Left ventricle myocardium superior (tissue), 1 donor: ENCODE measurements at places on chromosomes 5 and 9. TPM values are rescaled to one million over a fixed set of nuclear protein-coding genes. Genes with fewer than 3 reads are reported as not detected.

DNA sequence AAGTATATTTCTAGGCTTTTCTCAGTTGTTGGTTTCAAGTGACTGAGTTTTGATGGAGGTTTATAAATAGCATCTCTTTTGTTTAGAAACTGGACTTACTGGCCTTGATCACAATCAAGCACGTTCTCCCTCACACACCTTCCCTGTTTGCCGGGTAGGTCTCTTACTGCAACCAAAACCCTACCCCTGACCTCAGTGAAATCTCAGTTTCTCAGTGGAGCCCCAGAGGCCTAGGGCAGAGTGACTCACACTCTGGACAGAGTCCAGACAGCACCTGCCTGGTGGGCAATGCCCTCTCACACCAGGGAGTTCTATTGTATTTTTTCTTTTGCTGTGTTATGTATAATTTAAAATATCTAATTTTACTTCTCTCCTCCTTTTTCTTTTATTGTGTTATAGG is 48.4 kb upstream of the EPB41L4B start:
- DNase-seq = no peak

DNA sequence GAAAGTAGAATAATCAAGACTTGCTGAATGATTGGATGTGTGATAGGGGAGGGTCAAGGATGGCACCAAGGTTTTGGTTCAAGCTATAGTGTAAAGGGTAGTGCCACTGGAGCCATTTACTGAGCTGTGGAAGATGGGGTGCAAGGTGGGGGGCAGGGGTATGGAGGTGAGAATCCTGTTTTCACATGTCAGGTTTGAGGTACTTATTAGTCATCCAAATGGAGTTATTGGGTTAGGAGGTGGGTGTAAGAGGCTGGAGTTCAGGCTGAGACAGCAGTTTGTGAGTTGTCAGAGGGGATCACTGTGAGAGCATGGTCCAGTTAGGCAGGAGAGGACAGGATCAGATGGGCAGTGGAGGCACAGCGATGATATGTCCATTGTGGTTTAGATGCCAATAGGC is 8.9 kb downstream of the PCBD2 start:
- DNase-seq = no peak

DNA sequence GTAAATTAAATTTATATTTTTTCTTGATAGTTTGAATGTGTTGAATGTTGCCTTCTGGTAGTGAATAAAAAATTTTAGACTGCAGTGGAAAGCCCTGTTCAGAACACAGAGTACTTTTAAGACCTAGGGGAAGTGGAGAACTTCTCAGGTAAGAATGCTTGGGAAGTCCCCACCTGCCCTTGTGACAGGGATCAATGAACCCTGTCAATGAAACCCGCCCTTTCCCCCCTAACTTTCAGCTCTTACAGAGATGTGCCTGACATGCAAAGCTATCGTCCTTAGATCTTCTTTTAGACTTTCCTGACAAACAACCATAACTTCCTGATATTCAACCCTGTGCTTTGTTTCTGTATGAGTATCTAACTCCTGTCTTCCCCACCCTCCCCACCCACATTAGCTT is 562.7 kb downstream of the TLE4 start:
- DNase-seq = no peak

GRCh38 chr9:123102375-123103113 is 69.1 kb downstream of the GPR21 start:
- no peak for DNase-seq

DNA sequence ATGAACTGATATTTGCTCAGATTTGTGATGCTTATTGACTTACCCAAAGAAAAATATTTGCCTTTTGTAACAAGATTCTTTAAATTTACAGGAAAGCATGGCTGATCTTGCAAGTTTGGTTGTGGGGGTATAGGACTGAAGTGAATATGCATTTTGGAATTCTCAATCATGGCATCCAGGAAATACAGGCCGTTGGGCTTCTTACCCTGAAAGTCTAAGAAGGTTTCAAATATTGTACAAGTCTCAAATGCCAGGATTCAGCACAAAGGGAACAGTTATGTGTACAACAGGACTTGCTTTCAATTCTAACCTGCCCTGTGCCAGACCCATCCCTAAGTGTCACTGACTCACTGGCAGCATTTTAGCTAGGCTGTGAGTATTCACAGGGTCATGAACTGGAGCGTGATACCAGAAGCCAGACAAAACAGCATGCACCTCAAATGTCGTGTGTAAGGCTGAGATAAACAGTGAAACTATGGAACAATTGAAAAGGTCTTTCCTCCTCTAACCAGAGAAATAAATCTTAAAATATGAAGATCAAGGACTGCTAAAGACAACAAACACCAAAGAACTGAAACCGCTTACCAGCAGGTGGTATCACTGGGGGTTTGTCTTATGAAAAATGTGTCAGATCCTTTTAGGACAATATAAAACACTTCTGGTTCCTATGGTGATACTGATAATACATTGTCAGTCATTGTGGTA is 168.6 kb upstream of the RGMB start:
- no peak for DNase-seq

DNA sequence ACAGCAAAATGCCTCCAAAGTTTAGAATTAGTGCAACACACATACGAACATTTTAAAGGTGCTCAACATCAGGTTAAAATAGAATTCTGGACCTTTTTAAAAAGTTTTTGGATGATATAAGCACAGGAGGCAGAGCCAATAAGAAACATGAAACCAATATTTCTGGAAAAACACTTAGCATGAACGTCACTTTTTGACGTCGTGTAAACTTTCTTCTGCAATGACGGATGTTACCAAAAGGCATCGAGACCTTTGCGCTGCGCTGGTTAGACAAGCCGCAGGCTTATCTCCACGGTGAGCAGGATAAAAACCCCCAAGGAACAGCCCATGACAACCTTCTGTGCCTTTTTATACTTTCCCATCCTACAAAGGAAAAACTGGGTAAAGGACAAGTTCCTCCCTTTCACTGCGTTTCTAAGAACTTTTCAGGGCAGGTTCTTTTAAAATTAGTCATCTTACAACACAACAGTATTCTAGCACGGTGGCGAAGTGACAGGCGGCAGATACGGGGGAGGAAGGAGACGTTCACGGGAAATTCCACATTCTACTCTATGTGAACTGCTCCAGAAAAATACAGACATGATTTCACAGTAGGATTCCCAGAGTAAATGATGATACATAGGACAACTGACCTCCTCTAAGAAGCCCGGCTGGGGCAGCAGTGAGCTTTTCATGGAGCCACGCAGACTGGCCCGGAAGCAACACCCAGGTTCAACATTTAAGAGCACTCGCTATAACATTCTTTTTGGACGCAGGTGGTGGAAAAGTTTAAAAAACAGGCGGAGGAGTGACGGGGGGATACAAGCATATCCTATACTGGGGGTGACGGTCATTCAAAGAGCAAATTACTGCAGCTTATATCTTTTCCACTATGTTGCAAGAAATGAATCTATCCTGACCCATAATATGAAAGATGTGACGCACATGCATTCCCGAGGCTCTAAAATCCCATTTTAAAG is 52.4 kb downstream of the USP20 start:
- DNase-seq = no peak

DNA sequence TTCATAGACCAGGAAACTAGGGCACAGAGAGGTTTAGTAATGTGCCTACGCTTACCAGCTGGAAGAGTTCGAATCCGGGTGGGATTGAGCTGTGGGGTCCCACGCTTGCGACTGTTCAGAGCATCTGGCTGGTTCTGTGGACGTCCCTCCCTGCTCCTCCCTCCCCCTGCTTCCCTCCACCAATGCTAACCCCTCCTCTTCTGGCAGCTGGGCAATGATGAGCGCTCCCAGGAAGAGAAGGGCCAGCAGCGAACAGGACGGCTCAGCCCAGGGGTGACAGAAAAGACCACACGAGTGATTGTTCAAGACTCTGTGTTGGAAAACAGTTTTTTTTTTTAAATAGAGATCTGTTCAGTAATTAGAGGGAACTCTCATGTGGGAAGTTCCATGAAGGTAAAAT is 6.9 kb downstream of the FAM163B start:
- no peak for DNase-seq

DNA sequence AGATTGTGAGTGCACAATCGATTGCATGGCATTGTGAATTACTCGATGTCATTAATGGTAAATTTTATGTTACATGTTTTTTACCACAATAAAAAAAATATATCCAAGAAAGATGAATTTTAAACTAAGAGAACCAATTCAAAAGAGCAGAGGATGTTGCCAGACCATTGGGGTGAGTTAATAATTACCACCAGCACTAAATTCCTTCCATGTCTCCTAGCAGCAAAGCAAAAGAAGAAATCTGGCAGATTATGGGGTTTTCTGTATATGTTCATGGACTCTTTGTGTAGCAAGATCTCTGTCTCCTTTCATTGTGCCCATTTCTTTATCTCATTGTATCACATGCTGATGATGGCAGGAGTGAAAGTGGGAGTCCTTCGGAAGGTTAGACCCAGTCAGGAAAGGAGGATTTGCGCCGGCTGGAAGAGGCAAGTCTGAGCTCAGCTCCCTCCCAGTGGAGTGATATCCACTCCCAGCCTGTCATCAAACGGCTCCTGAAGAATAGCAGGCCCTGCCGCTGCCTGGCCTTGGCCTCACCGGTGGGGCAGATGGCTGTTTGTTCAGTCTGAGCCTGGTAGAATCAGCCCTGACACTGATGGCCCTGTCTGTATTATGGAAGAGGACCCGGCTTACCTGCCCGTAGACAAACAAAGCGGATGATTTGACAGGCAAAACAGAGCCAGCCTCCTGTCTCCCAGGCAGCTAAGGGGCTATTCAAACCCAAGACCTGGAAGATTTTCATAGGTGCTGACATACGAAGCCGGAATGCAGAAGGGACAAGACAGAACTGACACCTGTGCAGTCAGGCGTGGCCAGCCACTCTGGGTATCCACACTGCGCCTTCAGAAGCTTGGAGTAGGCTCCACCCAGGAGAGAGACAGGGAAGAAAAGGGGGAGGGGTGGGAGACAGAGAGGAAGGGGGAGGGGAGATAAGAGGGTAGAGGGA is 21.9 kb upstream of the FOXE1 start:
- no peak for DNase-seq

DNA sequence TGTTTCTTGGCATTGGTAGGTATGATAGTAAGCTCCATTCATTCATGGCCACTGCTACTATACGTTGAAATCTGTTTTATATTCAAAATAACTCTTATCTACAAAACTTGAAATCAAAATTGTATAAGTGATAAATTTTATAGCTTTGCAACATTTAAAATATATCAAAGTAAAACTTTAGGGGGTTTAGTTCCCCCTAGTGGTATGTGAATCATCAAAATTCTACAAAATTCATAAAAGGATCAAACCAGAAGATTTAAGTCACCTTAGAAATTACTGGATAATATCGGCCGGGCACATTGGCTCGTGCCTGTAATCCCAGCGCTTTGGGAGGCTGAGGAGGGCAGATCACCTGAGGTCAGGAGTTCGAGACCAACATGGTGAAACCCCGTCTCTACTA is 243.0 kb upstream of the CDH18 start:
- no peak for DNase-seq

The SUSD3 gene
- total RNA-seq = 0.87 TPM

The EPB41L4B gene
- total RNA-seq = 8.9 TPM

The KCNV2 gene
- total RNA-seq = not detected
